ENCODE measurements at places on chromosomes 7 and 10.

DNA sequence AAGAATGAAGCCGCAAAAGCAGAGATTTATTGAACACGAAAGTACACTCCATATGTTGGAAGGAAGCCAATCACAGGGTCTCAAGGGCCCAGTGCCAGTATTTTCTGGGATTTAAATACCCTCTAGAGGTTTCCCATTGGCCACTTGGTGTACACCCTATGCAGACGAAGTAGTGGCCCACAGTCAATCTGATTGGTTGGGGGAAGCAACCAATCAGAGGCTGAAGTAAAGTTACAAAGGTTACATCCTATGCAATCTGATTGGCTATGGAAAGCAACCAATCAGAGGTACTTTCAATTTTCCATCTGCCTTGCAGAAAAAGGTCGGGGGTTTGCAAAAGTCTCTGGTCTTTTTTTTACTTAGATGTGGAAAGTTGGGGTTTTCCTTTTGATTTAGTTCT is 481.3 kb upstream of the NRP1 start:
- no peak for DNase-seq

DNA sequence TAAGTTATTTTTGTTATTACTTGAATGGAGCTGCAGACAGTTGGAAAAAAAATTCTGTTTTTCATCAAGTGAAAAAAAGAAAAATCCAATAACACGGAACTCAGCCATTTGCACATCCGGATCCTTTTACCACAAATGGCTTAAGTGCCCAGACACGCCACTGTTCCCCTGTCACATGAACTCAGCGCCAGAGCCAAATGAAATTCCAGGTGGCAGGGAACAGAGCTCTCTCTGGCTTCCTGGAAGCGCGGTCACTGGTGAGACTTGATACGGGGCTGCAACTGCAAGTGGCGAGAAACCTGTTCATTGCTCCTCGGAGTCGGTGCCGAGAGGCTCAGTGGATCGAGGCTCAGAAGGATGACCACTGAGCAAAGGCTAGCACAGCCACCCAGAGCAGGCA is 60.8 kb upstream of the NPTX2 start:
- DNase-seq: no peak

DNA sequence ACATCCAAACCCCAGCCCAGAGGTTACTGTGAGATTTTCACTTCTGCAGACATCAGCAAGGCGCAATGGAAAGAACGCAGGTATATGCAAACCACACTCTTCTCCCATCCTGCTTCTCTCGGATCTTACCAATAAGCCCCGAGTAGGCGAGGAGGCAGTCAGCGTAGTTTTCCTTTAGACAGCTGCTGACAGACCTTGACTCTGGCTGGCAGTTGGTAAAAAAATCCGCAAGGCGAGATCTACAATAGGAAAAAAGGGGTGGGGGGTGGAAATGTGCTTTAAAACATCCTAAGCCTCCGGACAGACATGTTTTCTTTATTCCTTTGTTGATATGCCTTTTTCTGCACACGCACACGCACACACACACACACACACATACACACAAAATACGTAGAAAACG is 176.5 kb downstream of the GFRA1 start:
- DNase-seq: no peak

DNA sequence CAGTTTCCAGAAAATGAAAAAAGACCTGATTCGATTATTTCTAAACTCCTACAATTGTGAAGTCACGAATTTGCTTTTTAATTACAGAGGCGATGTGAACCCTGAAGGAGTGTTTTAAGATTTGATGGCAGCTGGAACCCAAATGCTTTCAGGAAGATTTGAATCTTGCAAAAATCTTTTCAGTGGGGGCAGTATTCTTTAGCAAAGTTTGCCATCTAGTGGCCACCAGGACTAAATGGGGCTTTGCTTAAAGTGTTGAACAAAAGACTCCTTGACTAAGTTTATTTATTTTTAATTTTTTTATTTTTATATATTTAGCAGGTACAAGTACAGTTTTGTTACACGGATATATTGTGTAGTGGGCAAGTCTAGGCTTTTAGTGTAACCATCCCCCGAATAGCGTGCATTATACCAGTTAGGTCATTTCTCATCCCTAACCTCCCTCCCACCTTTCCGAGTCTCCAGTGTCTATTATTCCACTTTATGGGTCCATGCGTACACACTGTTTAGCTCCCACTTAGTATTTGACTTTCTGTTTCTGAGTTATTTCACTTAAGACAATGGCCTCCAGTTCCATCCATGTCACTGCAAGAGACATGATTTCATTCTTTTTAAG is 98.8 kb downstream of the CACNB2 start:
- no peak for DNase-seq

DNA sequence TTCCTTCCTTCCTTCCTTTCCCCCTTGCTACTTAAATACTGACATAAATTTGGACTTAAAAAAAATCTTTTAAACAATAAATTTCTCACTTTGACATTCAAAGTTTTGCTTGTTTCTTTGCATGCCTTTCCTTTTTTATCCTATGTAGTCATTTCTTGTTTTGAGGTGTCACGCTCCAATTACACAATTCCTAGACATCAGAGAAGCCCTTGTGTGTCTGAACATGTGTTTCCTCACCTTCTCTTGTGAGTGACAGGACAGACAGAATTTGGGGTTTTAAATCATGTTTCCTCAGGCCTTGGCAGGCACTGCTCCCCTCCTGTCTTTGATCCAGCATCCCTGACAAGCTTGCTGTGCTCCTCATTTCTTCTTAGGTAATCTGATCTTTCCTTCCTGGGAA is 91.3 kb downstream of the CYTH3 start:
- DNase-seq: no peak

- no peak for DNase-seq
Observed at GRCh38 chr10:29951441-29951931, 107.9 kb downstream of the JCAD start.
